Stimulated activated CD8-positive, alpha-beta memory T cell treated with anti-CD3 and anti-CD28 coated beads, Interleukin-2, amount 100 ng/mL, for 48 hours (primary cell): ENCODE measurements at places on chromosomes 7 and 10.
A peak's percentile ranks its signal among the peaks of the same experiment; 100 is the strongest.

DNA sequence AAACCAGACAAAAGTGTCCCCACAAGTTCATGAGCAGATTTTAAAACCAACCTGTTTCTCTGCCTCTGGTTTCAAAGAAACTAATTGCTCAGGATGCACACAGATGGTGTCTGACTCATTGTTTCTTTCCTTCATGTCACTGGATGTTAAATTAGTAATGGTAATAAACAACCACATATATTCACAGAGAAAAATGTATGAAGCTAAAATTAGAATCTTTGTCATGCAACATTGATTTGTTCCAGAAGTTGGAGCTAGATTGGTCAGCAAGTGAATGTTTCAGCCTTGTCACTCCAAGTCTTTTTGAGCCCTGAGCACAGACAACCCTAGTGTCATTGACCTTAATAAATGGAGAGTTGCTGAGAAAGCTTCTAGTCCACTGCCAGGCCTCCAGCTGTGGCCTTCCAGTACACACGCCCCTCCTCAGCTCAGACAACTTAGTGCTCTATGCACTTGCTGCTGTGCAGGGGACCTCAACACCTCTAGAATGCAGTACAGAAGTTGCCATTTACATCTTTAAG is 175.9 kb downstream of the CCDC71L start:
- DNase-seq, result no peak

- DNase-seq, result peak; percentile 35
Measured at GRCh38 chr10:99870123-99870730, 87.8 kb downstream of the ABCC2 start.

DNA sequence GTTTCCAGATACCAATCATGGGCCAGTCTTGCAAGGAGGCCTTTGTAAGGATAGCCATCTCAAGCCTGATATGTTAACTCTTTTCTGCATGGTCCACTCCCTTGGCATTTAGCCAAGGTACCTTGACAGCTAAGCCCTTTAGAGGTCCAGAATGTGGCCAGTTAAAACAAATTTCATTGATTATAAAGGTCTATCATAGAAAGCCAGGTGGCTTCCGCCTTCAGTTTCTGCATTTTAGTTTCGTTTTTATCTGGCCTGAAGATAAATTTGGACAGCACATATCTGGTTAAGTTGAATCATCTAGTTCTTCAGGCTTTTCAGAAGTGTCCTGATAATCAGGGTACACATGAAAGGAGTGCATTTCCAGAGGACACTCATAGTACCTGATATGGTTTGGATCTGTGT is 30.7 kb downstream of the ANKIB1 start:
- no peak for DNase-seq

GRCh38 chr10:116476461-116476860 is 48.8 kb downstream of the PNLIPRP3 start:
- DNase-seq, result no peak

- no peak for DNase-seq
Measured at GRCh38 chr10:88759366-88760101, at the start of gene LIPN. Gene LIPN, plus strand, starts transcription at chr10:88760020. Its CDS starts 1,386 bp downstream, at chr10:88761406.

DNA sequence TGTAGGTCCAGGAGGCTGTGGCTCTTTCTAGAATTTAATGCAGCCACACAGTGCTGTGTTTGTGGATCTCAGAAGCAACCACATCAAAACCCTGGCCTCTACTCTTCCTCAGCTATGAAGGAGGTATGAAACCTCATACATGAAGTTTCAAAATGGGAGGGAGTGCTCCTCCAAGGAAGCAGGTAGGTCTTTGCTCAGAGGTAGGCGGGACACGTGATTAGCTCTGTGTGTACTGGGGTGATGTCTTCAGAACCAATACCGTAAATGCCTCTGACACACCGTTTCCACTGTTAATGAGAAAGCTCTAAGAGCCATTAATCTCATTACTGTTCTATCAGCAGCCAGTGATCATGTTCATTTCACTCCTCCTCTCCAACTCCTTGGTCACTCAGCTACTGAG is 126.1 kb downstream of the PLXNA4 start:
- DNase-seq, result no peak

DNA sequence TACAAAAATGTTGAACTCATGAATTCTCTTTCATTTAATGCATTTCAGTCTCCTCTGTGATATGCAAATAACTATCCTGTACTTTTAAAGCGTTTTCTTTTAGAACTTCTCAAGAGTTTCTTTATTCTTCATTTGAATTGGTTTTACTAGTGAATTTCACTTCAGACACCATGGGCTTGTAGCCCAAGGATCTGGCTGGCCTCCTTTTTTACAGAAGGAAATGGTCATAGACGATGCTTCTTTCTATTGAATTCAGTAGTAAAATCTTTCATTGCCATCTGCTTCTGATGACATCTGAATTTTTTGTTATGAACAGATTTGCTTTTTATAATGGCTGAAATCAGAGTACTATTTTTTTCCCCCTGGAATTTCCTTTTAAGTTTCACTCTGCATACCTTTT is 135.2 kb upstream of the ETV1 start:
- DNase-seq, result no peak

DNA sequence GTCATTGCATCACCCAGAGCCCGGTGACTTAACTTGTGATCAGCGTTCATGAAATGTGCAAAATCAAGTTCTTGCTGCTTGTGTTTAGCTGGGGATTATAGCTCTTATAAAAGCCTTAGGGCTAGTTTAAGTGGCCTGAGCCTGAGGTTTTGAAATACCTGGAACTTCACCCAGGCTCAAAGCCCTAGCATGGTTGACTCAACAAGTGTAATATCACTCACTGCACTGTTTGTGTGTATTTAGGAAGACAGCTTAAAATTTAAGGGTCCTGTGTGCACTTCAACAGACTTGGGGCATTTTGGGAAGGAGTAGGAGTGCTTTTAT is 489.5 kb downstream of the GATA3 start:
- no peak for DNase-seq

- no peak for DNase-seq
Measured at GRCh38 chr7:146805082-146805481, 688.5 kb downstream of the CNTNAP2 start.

DNA sequence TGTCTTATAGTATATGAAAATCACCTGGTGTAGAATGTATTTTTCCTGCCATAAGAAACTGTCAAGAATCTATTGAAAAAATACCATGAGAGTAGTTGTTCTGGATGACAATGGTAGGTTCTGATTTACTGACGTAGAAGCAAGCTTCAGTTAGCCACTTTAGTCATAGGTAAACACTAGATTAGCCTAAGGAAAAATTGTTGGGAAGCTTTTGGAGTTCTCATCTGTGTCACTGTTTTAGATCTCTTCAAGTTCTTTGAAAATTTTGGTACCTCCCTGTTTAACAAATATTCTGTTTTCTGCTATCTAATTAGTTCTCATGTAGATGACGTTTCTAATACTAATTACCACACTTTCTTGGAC is 131.8 kb downstream of the ADK start:
- no peak for DNase-seq

DNA sequence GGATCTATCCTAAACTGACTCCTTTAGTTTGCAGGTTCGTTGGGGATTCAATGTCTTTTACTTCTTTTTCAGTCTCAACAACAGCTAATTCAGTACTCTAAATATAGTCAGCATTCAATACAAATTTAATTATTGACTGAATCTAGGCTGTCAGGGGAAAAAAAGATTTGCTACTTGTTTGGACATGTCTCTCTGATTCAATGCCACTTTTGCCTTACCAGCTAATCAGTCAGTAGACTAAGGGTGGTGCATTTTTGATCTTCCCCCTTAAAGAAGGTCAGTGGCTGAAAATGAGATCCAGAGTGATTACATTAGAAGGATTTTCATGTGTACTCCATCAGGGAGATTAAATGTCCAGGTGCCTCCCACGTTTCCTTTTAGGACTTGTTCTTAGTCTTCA is 145.1 kb downstream of the C1GALT1 start:
- DNase-seq, result no peak

DNA sequence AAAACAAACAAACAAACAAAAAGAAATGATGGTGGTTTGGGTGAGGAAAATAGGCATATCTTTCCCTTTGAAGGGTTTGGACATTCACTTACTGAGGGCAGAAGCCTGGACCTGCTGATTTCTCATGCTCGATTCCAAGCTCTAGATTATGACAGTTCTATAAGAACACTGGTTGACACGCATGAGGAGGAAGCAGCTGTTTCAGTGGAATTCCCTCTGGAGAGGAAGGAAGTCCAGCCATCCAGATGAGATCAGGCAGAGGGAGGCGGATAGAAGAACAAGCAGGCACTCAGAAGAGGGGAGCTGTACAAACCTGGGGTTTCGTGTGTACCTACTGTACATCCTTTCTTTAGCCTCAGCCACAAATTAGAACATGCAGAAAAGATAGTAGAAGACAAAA is 691.9 kb downstream of the INHBA start:
- no peak for DNase-seq

DNA sequence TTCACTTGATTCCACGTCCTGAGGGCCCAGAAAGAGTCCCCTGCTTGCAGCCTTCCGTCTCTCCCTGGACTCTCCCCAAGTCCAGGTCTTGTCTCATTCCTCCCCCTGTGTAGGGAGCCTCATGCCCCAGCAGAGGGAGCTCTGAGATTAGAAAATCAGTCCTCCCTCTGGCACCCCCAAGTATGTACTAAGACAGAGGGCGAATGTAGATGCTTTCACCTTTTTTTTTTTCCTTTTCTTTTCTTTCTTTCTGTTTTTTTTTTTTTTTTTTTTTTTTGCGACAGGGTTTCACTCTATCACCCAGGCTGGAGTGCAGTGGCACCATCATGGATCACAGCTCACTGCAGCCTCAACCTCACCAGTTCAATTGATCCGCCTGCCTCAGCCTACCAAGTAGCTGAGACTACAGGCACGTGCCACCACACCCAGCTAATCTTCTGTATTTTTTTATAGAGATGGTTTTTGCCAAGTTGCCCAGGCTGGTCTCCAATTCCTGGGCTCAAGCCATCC is 10.3 kb downstream of the SFXN3 start:
- peak; percentile 55 for DNase-seq

DNA sequence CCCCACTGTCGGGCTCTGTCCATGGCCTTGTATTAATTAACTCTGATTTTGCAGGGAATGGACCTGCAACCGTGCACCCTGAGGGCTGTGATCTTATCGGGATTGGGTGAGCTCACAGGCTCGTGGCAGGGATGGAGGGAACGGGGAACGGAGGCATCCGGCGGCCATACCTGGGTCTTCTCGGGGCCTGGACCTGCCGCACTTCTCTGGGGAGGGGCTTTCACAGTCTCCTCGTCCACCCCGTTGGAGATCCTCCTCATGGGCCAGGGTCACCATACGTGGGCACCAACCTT is 57.5 kb upstream of the SHH start:
- DNase-seq, result no peak

DNA sequence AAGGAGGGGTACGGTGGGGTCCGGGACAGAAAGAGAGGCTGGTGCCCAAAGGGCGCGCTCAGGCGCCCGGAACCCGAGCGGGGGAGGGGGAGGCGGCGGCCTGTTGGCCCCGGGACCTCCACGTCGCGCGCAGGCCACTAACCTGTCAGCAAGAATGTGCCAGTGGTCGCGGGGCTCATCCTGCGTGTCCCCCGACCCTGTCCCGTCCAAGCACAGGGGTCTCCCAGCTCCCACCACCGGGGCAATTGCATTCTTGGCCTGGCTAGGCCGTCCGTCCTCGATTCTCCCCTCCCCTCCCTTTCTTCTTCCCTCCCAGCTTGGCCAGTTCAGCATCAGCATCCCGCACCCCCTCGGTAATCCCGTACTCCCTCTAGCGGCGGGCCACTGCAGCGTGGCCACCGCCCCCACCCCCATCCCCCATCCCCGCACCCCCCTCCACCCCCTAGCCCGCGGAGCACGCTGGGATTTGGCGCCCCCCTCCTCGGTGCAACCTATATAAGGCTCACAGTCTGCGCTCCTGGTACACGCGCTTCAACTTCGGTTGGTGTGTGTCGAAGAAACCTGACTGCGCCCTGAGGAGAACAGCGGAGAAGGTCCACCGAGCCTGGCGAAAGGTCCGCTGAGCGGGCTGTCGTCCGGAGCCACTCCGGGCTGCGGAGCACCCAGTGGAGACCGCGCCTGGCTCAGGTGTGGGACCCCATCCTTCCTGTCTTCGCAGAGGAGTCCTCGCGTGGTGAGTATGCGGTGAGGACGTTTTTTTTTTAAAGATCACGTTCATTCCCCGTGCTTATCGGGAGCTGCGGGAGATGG is at the start of gene SGCE:
TSS of gene SGCE (minus strand) at position 286 of the 810 bp plus-strand sequence. CDS start at position 251, 35 bp downstream.
- DNase-seq, result peak; percentile 32

- no peak for DNase-seq
Measured at GRCh38 chr10:115063701-115064658, 29.2 kb upstream of the ATRNL1 start.

DNA sequence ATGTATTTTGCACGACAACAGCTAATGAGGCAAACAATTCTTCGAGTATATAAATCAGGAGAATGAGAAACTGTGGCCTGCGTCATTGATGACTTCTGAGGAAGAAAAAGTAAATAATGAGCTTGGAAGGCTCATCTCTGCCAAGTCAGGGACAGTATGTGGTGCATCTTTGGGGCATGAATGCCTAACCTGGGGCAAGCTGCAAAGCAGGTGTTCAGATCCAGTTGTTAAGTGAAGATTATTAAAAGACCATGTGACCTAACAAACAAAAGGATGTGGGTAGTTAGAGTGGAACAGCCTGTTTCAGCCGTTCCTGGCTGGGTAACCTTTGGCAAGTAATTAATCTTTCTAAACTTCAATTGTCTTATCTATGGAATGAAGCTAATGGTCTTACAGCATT is 93.0 kb downstream of the LYZL2 start:
- DNase-seq, result no peak

GRCh38 chr7:54186336-54186735 is 355.8 kb upstream of the VSTM2A start:
- no peak for DNase-seq
